ENCODE measurements at places on chromosomes 6 and 20. TPM values are rescaled to one million over a fixed set of nuclear protein-coding genes. Genes with fewer than 3 reads are reported as not detected.

GRCh38 chr6:42916288-42916687 is 435 bp downstream of the PTCRA start:
- H3K4me1 ChIP-seq = peaks cover 2% of the 10 kb centered on the region
- H3K36me3 ChIP-seq = no peaks in the 10 kb centered on the region
- no peaks in the 10 kb centered on the region for H3K27me3 ChIP-seq

DNA sequence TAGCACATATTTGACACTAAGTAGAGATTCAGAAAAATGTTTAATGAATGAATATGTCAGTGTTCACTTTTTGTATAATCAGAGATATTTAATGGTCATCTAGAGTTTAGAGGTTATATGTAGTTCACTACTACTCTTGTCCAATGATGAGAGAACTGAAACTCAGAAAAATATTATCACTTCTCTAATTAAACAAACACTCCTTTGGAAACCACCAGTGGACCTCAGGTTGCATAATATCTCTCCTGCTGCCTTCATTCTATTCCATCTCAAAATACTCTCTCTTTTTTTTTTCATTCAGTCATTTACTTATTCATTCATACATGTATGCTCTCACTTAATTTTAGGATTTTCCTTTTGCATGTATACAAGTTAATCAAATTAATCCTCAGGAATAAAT is 423.1 kb upstream of the RNF217 start:
- H3K4me1 ChIP-seq = no peaks in the 10 kb centered on the region
- no peak overlapping the region for H3K4me3 ChIP-seq
- no peak for DNase-seq
- H3K27me3 ChIP-seq = no peaks in the 10 kb centered on the region

GRCh38 chr6:75689576-75689975 is 59.5 kb upstream of the MYO6 start:
- no peaks in the 10 kb centered on the region for H3K4me1 ChIP-seq
- no peak overlapping the region for H3K4me3 ChIP-seq
- H3K27ac ChIP-seq = no peak overlapping the region
- H3K27me3 ChIP-seq = no peaks in the 10 kb centered on the region

- H3K27me3 ChIP-seq = no peaks in the 10 kb centered on the region
- H3K4me3 ChIP-seq = no peak overlapping the region
- H3K36me3 ChIP-seq = no peaks in the 10 kb centered on the region
- DNase-seq = no peak
- no peak overlapping the region for H3K27ac ChIP-seq
- H3K4me1 ChIP-seq = no peaks in the 10 kb centered on the region
Measured at GRCh38 chr6:104642871-104643270, 216.8 kb downstream of the HACE1 start.

DNA sequence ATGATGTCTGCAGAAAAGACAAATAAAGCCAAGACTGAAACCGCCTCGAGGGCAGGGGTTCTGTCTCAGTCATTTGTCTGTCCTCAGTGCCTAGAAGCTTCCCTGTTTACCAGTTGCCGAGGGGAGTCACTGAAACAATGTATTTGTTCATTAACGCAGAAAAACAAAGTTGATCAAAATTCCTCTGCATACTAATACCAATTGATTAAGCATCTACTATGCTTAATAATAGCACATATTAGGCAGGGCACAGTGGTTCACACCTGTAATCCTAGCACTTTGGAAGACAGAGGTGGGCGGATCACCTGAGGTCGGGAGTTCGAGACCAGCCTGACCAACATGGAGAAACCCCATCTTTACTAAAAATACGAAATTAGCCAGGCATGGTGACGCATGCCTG is 1.8 kb upstream of the FKBP5 start:
- peaks cover 11% of the 10 kb centered on the region for H3K4me1 ChIP-seq
- no peak overlapping the region for H3K27ac ChIP-seq
- H3K27me3 ChIP-seq = no peaks in the 10 kb centered on the region

GRCh38 chr6:1620504-1621069 is 10.9 kb downstream of the FOXC1 start:
- H3K4me1 ChIP-seq = no peaks in the 10 kb centered on the region
- no peak overlapping the region for H3K27ac ChIP-seq
- H3K27me3 ChIP-seq = peaks cover 4% of the 10 kb centered on the region
- no peak overlapping the region for H3K4me3 ChIP-seq
- no peaks in the 10 kb centered on the region for H3K36me3 ChIP-seq
- no peak for DNase-seq

DNA sequence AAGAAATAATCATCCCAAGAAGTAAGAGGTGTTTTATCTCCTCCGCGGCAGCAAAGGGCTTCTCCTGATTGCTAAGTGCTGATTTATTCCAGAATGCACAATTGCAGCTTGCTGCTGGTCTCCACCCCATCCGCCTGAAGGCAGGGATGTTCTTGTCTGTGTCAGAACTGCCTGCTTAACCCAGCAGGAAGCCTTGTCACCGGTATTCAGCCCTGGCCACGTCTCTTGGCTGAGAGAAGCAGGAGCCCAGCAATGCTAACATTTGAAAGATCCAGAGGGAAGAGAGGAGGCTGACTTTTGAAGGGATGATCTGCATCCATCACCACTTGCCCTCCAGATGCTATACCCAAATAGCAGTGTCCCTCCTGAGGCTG is 4.2 kb downstream of the SCML4 start:
- peaks cover 27% of the 10 kb centered on the region for H3K27me3 ChIP-seq
- H3K36me3 ChIP-seq = no peaks in the 10 kb centered on the region
- H3K4me3 ChIP-seq = peak overlapping the region; percentile 63
- peak; percentile 71 for DNase-seq
- no peak overlapping the region for H3K27ac ChIP-seq

MUC21 gene
- total RNA-seq = not detected

ZC2HC1B gene
- not detected for total RNA-seq

DNA sequence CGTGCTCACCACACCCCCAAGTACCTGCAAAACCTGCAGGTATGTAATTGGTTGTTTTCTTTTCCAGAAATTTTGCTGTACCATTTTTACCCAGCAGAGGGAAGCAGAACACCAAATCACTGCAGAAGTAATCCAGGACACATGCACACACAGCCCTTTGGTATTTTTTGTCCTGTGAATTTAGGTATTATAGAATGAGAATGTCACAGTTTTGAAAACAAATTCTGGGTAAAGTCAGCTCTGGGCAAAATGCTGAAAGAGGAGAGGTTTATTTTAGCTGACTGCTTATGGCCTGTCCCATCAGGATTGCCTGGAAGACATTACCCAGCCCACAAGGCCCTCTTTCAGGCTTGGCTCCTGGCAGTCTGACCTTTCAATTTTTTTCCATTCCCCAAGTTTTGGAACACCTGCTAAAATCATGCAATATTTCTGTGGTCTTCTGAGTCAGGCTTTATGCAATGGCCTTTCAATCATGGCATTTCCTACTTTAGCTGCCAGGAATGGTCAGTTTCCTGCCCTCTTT is 3.5 kb upstream of the EFHC1 start:
- peak; percentile 80 for DNase-seq
- H3K27me3 ChIP-seq = no peaks in the 10 kb centered on the region
- no peak overlapping the region for H3K4me3 ChIP-seq
- peaks cover 50% of the 10 kb centered on the region for H3K4me1 ChIP-seq
- H3K36me3 ChIP-seq = no peaks in the 10 kb centered on the region
- H3K27ac ChIP-seq = peak overlapping the region; percentile 95

GRCh38 chr20:24753130-24753529 is 195.9 kb upstream of the CST7 start:
- DNase-seq = no peak
- no peaks in the 10 kb centered on the region for H3K4me1 ChIP-seq
- peaks cover 27% of the 10 kb centered on the region for H3K27me3 ChIP-seq

GRCh38 chr6:16961577-16961976 is 140.3 kb upstream of the STMND1 start:
- peak; percentile 27 for DNase-seq
- H3K4me1 ChIP-seq = peaks cover 26% of the 10 kb centered on the region
- no peak overlapping the region for H3K27ac ChIP-seq
- 0 out of 2 replicates have a peak overlapping the region, but pooled peaks have one; percentile 16 for H3K4me3 ChIP-seq
- H3K36me3 ChIP-seq = no peaks in the 10 kb centered on the region
- no peaks in the 10 kb centered on the region for H3K27me3 ChIP-seq

PGC gene
- not detected for total RNA-seq

- no peaks in the 10 kb centered on the region for H3K4me1 ChIP-seq
- H3K27ac ChIP-seq = no peak overlapping the region
- H3K36me3 ChIP-seq = no peaks in the 10 kb centered on the region
- no peak overlapping the region for H3K4me3 ChIP-seq
Measured at GRCh38 chr6:37638414-37639341, 59.0 kb downstream of the MDGA1 start.

MLIP gene
- total RNA-seq = not detected

- H3K27ac ChIP-seq = no peak overlapping the region
- H3K36me3 ChIP-seq = no peaks in the 10 kb centered on the region
- no peaks in the 10 kb centered on the region for H3K4me1 ChIP-seq
- H3K4me3 ChIP-seq = no peak overlapping the region
- DNase-seq = peak; percentile 25
- H3K27me3 ChIP-seq = no peaks in the 10 kb centered on the region
Measured at GRCh38 chr6:46521464-46521971, 30.3 kb upstream of the RCAN2 start.

DNA sequence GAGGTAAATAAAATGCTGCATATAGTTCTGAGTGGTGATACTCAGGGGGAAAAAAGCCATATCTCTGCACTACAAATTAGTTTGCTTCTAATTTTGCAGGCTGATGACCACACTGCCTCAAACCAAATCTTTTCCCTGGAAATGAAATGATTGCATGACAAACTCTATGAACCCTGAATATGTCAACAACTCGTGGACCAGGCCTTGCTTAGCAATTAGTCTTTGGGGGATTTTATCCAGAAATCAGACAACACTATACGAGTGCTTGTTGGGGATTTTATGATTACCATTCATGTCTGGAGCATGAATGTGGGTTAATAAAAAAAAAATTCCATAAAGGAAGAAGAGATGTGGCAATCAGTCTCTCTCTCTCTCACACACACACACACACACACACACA is 42.0 kb downstream of the SOBP start:
- no peak overlapping the region for H3K4me3 ChIP-seq
- H3K4me1 ChIP-seq = no peaks in the 10 kb centered on the region
- no peaks in the 10 kb centered on the region for H3K36me3 ChIP-seq
- no peak overlapping the region for H3K27ac ChIP-seq
- no peak for DNase-seq

Data from GM23248 (cell line).